ENCODE measurements at places on chromosomes 7 and 10.

DNA sequence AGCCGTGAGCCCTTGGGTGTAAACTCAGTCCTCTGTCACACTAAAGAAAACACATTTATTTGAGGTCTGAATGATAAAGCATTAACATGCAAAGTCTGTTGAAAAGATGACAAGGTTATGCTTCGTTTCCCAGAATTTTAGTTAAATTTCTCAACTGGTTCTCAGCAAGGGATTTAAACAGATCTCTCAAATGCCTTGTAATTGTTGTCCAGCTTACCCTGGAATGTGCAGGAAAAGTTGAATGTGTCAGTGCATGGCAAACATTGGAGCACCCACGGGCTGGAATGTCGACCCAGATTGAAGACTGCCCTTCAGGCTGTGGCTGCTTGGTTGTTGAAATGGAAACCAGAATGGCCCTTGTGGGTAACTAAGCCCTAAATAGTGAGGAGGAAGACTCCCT, 191.8 kb downstream of the TRIL start:
- no peak for DNase-seq

DNA sequence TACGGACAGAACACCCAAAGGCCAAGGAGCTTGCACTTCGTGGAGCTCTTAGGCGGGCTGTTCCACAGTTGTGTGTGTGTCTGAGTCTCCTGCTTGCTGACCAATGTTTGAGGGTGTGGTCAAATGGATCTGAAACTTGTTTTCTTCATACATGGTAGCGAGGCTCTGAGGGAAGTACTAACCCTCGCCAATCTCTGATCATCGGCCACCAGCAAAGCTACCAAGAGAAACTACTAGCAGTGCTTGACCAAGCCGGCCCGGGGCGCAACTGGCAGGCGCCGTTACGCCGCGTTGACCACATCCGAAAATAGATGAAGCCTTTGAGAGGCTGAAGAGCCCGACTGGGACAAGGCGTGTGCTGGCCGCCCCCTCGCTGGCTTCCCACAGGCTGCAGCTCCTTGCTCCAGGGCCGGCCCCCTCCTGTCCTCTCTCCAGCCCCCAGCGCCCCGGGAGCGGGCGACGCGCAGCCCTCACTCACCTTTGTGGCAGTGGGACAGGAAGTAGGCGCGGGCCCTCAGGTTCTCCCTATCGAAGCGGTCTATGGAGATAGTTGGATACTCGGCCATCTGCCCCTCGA, 384 bp downstream of the DCLRE1C start:
- DNase-seq: no peak

- DNase-seq: no peak
Observed at GRCh38 chr7:17104419-17104818, 194.0 kb upstream of the AHR start.

GRCh38 chr10:59745163-59745650, 8.0 kb downstream of the MRLN start:
- no peak for DNase-seq

DNA sequence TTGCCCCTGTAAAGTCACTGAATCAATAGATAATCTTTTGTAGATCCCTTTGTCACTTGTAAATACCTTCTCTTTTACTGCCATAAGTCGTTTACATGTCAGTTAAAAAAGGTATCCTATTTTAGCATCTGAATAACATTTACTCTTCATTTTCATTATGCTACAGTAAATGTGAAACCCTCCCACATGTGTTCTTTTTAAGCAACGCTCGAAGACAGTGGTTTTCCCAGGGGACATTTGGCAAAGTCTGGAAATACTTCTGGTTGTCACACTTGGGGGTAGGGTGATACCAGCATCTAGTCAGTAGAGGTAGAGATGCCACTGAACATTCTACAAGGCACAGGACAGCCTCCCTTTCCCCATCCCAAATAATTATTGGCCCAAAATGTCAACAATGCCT, 23.7 kb downstream of the ATAD1 start:
- no peak for DNase-seq

GRCh38 chr7:45182856-45183710, 25.5 kb downstream of the RAMP3 start:
- DNase-seq: no peak

DNA sequence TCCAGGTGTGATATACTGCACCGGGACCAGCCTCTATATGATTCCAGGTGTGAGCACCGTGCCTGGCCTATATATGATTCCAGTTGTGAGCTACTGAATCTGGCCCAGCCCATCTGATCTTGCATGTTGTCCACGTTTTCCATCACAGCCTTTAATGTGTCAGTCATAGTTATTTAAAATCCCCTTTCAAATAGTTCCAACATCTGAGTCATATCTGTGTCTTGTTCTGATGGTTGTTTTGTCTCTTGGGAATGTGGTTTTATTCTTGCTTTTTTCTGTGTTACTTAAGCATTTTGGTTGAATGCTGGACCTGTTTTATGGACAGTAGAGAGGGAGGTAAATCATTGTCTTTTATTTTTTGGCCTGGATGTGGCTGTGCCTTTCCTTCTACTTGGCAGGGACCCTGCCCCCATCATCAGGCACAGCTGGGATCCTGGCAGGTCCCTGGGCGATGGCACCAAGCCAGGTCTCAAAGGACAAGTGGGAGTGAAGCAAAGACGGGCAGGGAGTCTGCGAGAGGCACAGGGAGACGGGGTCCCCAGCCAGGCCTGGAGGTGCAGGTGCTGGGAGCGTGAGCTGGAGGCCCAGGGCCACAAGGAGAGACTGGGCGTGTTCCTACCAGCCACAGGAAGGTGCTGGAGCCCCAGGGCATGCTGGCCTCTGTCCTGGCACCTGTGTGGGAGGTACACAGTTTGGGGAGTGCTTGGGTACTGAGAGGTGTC, 94.7 kb downstream of the DYNC2I1 start:
- DNase-seq: no peak

DNA sequence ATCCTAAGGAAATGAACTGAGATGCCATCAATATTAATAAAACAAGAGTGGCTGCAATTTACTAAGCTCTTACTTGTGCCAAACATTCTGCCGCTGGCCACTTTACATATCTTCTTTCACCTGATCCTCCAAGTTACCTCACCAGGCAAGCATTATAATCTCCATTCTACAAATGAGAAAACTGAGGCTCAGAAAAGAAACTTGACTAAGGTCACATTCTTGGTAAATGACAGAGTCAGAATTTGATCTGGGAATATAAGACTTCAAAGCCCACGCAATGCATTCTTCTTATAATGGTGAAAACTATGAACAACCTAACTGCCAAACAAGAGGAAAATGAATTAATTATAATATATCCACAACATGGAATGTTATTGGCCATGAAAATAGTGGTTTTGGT, 46.1 kb upstream of the SMNDC1 start:
- no peak for DNase-seq

GRCh38 chr10:18497806-18498369, 153.5 kb downstream of the NSUN6 start:
- DNase-seq: no peak

DNA sequence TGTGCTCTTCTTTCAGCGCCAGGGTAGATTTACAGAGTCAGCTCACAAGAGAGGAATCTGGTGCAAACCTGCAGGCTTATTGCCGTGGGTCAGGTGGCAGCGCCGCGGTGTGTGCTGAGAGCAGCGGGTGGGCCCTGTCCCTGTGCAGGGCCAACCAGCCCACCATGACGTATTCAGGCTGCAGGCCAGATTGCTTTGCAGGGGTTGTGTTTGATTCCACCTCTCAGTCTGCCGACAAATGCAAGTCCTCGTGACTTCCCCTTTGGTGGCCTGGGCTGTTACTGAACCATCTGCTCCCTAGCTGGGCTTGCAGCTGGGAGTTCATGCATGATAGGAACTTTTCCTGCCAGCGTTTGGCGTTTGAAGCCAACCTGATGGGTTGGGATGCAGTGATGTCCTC, 66.7 kb upstream of the LEP start:
- no peak for DNase-seq

DNA sequence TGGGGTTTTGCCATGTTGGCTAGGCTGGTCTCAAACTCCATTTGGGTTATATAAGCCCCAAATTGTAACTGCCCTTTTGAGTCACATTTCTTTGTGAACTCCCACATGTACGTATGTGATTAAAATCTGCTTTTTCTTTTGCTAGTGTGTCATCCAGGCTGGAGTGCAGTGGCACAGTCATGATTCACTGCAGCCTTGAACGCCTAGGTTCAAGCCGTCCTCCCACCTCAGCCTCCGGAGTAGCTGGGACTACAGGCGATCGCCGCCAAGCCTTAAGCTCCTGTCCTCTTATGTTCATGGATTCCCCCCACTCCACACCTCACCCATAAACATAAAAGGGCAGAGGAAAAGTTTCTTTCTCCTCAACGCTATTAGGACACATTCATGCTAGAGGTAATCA, 4.4 kb upstream of the SMC3 start:
- DNase-seq: no peak

- DNase-seq: no peak
Observed at GRCh38 chr7:106102387-106102966, 9.6 kb downstream of the SYPL1 start.

GRCh38 chr7:121164247-121164646, 164.6 kb upstream of the WNT16 start:
- no peak for DNase-seq

- DNase-seq: no peak
Observed at GRCh38 chr7:120033114-120033513, 239.9 kb upstream of the KCND2 start.

DNA sequence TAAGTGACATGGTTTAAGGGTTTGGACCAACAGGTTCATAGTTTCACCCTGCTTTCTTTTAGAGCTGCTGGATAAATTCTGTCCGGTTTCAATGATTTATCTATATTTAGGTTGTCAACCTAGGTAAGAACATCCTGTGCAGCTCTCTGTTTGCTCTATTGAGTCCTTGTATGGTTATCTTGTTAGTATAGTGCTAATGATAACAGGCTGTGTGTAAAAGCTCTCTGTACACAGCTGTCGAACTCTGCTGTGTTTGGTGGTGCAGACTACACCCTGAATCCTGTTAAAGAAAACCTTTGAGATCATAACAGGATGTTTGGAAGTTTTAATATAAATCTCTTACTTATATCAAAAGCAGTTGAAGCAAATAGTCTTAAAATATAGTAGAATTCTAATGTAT, 219.2 kb downstream of the SDK1 start:
- no peak for DNase-seq

DNA sequence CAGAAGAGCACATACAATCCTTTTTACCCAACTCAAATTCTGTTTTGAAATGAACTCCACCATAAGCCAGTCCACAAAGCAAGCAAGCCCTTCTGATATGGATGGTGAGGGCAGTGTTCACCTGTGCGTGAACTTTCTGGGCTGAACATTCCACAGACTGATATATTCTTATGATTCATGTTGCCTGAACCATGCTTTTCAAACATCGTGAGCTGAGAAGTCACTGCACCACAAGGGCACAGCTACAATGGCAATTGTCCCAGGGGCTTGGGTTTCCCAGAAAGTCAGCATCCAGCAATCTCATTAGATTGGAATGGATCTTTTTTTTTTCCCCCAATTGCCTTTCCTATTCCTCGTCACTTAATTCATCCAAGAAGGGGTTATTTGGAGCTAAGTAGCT, 86.9 kb upstream of the ZNF438 start:
- no peak for DNase-seq

DNA sequence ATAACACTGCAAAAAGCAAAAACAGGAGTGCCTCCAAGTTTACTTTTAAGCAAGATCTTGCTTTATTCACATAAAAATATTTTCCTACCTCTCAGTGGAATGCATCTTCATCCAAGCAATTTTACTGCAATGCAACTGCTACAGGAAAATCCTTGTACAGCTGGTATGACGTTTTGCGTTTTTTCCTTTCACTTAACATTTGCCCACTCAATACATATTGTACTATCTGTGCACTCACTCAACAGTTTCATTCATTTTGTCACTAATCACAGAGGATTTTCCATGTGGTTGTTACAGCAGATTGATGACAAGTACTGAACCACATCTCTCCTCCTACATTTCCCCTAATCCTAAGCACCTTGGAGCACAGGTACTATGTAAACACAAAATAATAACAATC, 222.0 kb upstream of the IMMP2L start:
- no peak for DNase-seq

- DNase-seq: no peak
Observed at GRCh38 chr10:128022261-128023196, 103.7 kb downstream of the MKI67 start.

- DNase-seq: no peak
Observed at GRCh38 chr7:2843711-2844152, 376 bp downstream of the GNA12 start.

- DNase-seq: no peak
Observed at GRCh38 chr10:43125881-43126731, 12.1 kb upstream of the CSGALNACT2 start.

- no peak for DNase-seq
Observed at GRCh38 chr10:133421336-133422222, 2.8 kb downstream of the SPRN start.

DNA sequence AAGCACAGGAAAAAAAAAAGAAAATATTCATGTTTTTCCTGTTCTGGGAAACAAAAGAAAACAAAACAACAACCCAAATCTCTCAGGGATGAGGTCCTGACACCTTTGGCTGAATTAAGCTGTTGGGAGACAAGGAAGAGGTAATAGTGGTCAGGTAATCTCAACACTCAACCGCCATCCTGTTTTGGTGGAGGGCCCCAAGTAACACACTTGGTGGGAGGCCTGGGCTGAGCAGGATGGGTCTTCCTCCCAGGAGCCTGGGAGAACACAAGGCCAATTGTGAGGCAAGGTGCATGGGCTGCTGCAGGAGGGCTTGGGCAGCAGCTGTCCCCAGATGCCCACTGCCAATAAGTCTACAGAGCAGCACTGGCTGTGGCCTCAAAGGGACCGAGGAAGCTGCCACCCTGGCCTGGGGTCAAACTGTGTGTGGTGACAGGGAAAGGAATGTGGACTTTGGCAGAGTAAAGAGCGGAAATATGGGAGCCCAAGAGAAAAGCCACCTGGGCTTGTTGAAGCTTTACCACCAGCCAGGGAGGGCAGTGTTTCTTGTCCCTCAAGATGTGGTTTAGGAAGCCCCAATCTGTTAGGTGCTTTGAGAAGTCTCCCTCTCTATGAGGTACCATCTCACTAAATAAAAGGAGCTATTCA, 93.5 kb upstream of the SLC25A13 start:
- no peak for DNase-seq

DNA sequence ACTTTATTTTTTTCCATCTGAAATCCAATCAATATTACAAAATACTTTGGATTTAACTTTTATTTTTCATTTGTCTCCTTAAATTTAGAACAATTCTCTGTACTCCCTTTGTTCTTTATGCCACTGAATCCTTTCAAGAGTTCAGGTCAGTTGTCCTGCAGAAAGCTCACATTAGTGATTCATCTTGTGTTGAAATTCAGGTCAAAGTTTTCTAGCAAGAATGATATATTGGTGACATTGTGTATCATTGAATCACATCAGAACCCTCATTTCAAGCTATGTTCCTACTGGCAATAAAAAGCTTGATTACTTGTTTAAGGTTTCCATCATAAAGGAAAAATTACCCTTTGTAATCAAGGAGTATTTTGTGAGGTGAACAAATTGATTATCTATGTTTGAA, 378.8 kb upstream of the STEAP1 start:
- DNase-seq: no peak

DNA sequence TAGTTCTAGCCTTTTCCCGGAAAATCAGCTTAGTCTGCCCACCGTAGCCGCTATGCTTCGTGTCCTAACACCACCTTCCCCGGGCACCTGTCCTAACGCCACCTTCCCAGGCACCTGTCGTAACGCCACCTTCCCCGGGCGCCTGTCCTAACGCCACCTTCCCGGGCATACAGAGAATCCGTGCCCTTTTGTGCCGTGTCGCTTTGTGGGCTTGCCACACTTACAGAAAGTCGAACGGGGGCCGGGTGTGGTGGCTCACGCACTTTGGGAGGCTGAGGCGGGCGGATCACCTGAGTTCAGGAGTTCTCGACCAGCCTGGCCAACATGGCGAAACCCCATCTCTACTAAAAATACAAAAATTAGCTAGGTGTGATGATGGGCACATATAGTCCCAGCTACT, 73.6 kb upstream of the DNAJB6 start:
- no peak for DNase-seq
